Muscle of arm (tissue), 14 donors: ENCODE measurements at places on chromosomes 2 and 18.

- no peak for DNase-seq
Measured at GRCh38 chr2:64659252-64659651, 5.5 kb upstream of the SERTAD2 start.

GRCh38 chr2:145076085-145076484 is 556.2 kb upstream of the ZEB2 start:
- no peak for DNase-seq

DNA sequence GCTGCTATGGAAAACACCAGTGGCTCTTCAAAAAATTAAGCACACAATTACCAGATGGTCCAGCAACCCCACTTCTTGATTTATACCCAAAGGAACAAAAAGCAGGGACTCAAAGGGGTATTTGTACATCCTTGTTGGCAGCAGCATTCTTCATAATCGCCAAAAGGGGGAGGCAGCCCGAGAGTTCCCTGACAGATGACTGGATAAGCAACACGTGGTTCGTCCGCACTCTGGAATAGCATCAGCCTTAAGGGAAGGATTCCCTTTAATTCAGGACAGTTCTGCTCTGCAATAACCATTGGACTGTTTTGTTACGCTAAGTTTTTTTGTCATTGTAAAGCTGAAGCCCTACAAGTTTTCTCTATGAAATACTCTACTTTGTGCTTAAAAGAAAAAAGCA is 76.7 kb upstream of the TWIST2 start:
- DNase-seq: peak; percentile 37

DNA sequence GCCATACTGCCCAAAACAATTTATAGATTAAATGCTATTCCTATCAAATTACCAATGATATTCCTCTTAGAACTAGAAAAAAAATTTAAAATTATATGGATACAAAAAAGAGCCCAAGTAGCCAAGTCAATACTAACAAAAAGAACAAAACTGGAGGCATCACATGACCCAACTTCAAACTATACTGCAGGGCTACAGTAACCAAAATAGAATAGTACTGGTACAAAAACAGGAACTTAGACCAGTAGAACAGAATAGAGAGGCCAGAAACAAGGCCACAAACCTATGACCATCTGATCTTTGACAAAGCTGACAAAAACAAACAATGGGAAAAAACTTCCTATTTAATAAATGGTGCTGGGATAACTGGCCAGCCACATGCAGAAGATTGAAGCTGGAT is 86.1 kb upstream of the KYNU start:
- DNase-seq: no peak

DNA sequence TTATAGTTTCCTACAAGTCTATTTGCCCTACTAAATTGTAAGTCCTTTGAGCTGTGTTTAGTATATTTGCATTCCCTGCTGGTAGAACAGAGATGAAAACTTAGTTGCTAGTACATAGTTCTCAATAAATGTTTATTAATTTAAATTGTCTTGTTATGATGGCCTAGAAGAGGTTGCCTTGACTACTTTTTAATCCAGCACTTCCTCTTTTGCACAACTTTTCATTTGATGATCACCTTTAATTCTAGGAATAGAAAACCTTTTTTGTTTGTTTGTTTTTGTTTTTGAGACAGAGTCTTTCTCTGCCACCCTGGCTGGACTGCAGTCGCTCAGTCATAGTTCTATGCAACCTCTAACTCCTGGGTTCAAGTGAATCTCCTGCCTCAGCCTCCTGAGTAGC is 6.7 kb downstream of the CFAP36 start:
- no peak for DNase-seq

DNA sequence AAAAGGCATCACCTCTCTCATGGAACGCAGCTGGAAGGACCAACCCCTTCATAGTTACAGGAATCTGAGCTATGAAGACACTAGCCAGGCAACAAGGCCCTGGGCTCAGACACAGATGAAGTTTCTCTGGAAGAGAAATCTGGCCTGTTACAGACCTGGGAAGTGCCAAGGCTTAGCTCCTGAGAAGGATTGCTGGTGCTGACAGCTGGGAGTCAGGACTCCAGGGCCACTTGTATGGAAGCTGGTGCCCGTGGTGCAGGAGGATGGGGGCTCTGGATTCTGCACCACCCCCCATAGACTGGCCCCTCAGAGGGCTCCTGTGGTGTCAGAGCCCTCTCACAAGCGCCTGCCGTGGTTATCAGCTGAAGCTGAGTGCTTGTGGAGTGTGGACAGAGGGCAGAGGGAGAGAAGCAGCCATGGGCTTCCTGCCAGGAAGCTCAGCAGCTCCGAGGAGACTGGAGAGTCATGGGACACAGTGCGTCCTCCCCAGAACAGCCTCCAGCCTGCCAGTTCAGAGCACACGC is 87.3 kb upstream of the LCLAT1 start:
- no peak for DNase-seq

DNA sequence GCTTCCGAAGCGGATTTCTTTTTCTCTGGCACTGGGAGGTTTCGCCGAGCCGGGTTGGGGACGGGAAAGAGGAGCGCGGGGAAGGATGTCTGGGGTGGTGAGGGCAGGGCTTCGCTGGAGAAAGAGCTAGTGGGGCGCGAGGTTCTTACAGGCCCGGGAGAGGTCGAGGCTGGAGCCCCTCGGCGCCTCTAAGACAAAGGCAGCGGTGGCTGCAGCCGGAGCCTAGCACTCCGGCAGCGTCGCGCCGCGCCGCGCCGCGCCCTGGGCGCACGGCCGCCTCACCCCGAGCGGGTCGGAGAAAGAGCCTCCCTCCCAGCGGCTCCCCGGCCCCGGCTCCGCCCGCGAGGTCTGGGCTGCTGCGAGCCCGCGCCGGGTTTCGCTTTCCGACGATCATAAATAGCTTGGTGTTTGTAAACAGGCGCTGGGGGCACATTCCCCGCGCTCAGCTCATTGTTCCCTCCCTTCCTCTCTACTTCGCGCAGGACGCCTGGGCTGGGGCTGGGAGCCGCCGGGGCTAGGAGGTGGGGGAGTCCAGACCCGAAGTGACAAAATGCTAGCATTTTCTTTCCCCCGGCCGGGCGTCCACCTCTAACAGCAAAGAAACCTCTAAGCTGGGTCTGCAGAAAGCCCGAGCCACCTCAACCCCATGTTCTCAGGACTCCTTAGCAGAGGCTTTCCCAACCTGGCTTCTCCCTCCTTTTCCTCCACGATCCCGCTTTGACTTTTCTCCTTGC is 813 bp upstream of the MEIS1 start:
- peak; percentile 76 for DNase-seq

- peak; percentile 43 for DNase-seq
Measured at GRCh38 chr18:8765783-8766463, 60.6 kb downstream of the MTCL1 start.

GRCh38 chr2:57126410-57126809 is 920.2 kb upstream of the VRK2 start:
- no peak for DNase-seq

GRCh38 chr2:64913357-64913869 is 75.8 kb upstream of the SLC1A4 start:
- DNase-seq: no peak

GRCh38 chr2:36446294-36446693 is 90.7 kb downstream of the CRIM1 start:
- DNase-seq: no peak

DNA sequence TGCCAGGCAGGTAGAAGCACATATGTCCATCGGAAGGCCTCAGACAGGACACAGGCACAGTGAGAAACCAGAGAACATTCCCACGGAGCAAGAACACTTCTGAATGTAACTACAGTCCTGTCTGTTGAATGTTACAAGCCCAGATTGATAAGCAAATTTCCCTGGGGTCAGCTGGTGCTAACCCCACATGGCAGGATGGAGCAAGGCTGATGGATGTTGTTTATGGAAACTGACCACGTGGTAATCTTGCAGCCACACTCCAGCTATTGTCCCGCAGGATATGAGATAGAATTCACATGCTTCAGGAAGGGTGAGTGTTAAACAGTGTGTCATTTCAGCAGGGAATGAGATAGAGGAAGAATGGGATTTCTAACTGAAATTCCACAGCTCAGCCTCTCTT is 138.8 kb upstream of the COPS8 start:
- no peak for DNase-seq

GRCh38 chr18:77392321-77392720 is 142.7 kb downstream of the GALR1 start:
- no peak for DNase-seq

GRCh38 chr2:55604027-55604565 is 13.3 kb downstream of the PPP4R3B start:
- no peak for DNase-seq

DNA sequence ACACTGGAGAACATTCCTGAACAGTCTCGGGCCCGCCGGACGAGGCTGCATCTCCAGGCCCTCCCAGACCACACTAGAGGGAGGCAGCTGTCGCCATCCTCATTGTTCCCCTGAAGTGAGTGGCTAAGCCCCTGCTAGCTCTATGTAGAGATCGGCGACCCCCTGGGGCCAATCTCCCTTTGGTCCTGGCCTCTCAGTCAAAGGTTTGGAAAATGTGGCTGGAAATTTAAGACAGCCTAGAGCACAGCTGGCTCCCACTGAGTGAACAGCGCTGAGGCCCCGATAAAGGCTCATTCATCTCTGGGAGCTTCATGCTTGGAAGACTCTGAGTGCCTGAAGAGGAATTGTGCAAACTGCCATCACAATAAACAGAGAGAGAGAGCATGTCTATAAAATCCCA is 360.3 kb downstream of the CLIP4 start:
- DNase-seq: no peak

- DNase-seq: no peak
Measured at GRCh38 chr2:9895669-9896590, 52.7 kb downstream of the TAF1B start.

DNA sequence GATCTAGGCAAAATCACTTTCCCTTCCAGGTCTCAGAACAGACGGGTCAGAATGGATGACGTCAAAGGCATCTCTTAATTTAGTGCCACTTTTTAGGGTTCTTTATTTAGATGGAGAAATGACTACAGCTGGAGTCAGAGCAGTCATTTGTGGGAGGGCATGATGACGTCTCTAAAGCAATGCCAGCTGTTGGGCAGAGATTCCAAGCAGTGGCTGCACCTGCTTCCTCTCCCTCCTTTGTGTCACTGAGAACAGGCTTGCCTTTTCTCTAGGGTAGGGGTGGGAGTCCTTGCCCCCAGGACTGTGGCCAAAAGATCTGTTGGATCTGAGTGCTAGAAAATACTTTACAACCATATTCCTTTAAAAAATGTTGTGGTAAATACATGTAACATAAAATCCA is 28.7 kb upstream of the SKOR2 start:
- no peak for DNase-seq

GRCh38 chr2:27766287-27766661 is 5.2 kb upstream of the MRPL33 start:
- no peak for DNase-seq

DNA sequence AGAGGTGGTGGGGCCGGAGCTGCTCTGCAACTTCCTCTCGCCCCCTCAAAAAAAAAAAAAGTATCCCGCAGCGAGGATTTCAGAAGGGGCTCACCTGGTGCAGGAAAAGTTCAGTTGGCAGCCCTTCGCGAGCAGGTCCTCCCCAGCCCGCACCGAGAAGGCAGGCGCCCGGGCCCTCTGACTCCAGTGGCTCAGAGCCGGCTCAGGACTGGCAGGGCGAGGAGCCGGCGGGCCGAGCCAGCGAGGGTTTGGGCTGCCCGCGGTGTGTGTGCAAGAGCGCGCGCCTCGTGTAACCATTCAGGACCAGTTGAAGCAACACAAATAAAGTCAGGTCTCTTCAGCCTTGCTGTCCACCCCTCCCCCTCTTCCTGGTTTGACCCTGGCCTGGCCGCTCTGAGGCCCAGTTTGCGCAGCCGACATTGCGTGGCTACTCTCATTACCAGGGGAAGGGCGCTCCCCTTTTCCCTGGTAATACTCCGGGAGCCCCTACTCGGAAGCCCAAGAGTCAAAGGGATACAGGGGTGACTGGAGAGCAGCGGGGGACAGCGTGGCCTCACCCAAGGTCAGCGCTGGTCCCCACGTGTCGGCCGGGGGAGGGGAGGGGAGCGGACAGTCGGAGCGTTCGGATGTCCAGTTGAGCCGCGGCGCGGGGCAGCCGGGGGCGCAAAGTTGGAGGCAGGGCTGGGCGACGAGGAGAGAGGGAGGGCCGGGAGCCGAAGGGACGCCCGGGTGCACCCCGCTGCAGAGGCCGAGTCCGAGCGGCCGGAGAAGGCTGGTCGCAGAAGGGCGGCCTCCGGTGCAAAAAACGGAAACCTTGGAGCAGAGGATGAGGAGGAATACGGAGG is 12.3 kb downstream of the EN1 start:
- DNase-seq: no peak

DNA sequence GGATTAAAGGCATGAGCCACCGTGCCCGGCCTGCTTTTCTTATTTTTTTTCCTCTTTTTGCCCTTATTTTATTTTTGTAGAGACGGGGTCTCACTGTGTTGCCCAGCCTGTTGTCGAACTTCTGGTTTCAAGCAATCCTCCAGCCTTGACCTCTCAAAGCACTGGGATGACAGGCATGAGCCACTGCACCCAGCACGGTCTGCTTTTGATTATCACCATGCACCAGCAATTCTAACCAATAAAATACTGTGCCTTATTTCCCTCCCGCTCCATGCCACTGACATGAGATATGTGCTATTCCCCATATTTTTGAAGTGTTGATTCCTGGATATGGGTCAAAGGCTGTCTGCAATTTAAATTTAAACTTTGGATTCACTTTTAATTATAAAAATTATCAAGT is 42.9 kb downstream of the ACYP2 start:
- no peak for DNase-seq

DNA sequence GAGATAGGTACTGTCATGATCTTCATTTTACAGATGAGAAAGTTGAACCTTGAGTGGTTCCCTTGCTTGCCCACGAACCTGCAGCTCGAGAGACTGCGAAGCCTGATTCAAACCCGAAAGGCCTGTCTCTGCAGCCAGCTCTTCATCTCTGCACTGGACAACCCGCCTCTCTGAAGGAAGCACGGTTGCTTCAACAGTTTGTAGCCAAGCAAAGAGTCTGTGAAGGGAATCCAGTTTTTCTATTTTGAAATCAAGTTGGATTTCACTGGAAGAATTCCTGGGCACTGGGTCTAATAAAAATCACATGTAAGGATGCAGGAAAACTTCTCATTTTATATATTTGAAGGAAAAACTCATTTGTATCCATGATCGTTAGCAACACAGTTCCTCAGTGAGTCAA is 21.3 kb upstream of the ICOS start:
- DNase-seq: peak; percentile 68

GRCh38 chr2:232448304-232448690 is 7.7 kb upstream of the ALPI start:
- DNase-seq: no peak

GRCh38 chr18:47115205-47115604 is 35.1 kb downstream of the HDHD2 start:
- DNase-seq: no peak

- no peak for DNase-seq
Measured at GRCh38 chr2:69918401-69918800, 3.5 kb downstream of the MXD1 start.

DNA sequence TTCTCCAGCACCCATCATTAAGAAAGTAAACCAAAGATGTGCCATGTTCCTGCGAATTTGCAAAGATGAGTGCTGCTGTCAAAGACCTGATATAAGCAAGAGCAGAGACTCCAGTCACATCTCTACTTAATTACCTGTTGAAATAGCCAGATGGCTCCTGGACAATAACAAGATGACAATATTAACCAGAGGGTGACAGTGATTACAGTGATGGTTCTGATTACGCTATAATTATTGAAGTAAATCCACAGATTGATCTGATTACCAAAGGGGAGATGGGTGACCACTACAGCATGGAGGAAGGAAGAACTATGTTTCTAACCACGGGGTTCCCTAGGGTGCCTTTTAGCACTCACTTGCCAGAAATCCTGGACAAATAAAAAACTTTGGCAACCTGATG is 36.5 kb upstream of the AFF3 start:
- no peak for DNase-seq

GRCh38 chr18:12770469-12771219 is 67.8 kb downstream of the PSMG2 start:
- DNase-seq: no peak

GRCh38 chr2:85840091-85840490 is 48.7 kb downstream of the ST3GAL5 start:
- no peak for DNase-seq
